COR-L47 (cell line): ENCODE measurements at places on chromosomes 12 and 14.
A peak's percentile ranks its signal among the peaks of the same experiment; 100 is the strongest.

DNA sequence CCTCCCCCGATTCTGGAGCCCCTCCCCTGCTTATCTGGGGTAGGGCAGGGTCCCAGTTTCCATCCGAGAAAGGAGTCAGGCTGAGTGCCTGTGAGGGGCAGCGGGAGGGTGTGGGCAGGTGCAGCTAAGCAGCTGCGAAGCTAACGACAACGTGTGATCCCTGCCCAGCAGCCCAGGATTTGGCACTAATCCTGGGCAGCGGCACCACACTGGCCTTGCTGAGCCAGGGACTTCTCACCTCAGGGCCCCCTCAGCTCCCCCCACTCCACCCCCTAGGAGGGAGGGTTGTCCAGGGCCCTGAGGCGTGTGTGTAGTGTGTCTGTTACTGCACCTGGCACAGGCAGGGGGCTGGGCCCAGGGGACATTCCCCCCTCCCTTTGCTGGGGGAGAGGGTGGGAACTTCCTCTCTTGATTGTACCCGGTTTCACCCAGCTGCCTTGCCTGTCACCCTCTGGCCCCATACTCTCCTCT, 1.8 kb downstream of the SMIM41 start:
- DNase-seq: peak; percentile 75

DNA sequence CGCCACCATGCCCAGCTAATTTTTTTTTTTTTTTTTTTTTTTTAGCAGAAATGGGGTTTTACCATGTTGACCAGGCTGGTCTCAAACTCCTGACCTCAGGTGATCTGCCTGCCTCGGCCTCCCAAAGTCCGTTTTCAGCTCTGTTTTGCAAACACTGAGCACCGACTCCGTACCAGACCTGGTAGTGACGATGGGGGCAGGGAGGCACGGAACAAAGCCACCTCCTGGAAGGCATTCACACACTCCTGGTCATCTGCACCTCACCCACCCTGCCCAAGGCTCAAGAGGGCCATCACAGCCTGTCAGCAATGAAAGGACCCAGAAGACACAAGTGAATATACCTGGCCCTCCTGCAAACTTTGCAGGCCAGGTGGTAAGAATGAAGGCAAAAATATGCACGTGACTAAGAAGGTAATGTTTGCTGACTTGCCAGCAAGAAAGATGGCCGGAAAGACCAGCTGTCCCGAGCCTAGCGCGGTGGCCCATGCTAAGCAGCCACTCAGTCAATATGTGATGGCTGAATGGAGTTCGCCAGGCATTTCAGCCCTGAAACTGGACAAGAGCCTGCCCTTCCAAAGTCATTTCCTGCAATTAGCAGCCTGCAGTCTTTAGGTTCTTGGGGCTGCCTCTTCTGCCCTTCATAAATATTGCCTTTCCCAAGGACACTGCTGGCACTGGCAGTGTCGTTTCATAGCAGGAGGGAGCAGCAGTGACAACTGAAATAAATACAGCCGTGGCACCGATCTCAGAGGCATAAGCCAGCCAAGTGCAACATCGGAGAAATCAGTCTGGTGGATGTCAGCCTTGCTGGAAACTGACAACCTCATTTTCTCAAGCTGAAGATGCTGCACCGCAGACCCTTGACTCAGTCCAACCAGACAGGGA, 17.6 kb downstream of the MMAB start:
- DNase-seq: no peak

GRCh38 chr12:65695113-65695865, 129.0 kb upstream of the HMGA2 start:
- no peak for DNase-seq

- DNase-seq: no peak
Measured at GRCh38 chr12:58463051-58463450, 457.3 kb downstream of the LRIG3 start.

- peak; percentile 58 for DNase-seq
Measured at GRCh38 chr14:65302571-65303189, 109.8 kb upstream of the FUT8 start.

DNA sequence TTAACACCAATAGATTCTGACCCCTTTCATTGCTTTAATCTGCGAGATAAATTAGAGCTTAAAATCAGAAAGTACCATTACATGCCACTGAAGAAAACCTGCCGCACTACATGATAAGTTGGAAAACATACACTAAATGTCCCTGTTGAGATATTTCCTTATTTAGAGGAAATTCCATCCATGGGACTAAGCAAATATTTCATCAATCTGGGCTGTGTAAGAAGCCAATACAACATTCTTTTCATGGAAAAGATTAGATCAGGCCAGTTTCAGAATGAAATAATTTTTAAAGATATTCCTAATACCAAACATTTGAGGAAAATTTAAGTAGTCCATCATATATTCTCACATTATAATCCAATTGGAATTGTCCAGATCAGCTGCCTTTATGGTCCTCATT, 112.8 kb downstream of the LLPH start:
- DNase-seq: no peak
